ENCODE measurements at places on chromosomes 6 and 20. TPM values are rescaled to one million over a fixed set of nuclear protein-coding genes. Genes with fewer than 3 reads are reported as not detected.

SLCO4A1 gene
- 0.16 TPM for total RNA-seq

LAMA4 gene
- 518 TPM for total RNA-seq

GDAP1L1 gene
- total RNA-seq = not detected

JPH2 gene
- total RNA-seq = 21.4 TPM

TXLNB gene
- 0.24 TPM for total RNA-seq

RUNX2 gene
- 27.4 TPM for total RNA-seq

EYA4 gene
- total RNA-seq = 3.4 TPM

GJA10 gene
- not detected for total RNA-seq

DEFB132 gene
- total RNA-seq = not detected

HLA-DPA1 gene
- total RNA-seq = 6.7 TPM

CDH4 gene
- total RNA-seq = 0.81 TPM

VIP gene
- not detected for total RNA-seq

FKBP1C gene
- total RNA-seq = 0.24 TPM

DNAAF9 gene
- 24.2 TPM for total RNA-seq

SIM1 gene
- 10.7 TPM for total RNA-seq

CYP21A2 gene
- total RNA-seq = not detected

NUP43 gene
- 23.4 TPM for total RNA-seq

CGA gene
- total RNA-seq = not detected
